ENCODE measurements at places on chromosomes 16 and 17.

DNA sequence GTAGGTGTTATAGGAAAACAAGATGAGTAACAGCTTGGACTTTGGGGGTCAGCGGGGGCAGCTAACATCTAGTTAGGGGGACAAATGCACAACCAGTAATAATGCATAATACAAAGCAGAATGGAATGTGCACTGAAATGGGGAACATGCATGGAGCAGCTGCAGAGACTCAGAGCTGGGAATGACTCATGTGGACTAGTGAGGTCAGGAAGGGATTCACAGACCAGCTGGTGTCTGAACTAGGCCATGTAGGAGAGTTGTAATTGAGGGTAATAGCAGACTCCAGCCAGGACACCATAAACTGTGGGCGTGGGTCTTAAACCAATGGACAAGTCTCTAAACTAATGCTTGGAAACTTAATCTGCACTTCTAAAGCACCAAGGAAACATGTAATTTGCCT is 176.8 kb upstream of the ASIC2 start:
- no peak for DNase-seq

- DNase-seq: no peak
Observed at GRCh38 chr17:58533616-58534188, 19.3 kb upstream of the MTMR4 start.

- no peak for DNase-seq
Observed at GRCh38 chr17:10776381-10776780, 27.5 kb downstream of the TMEM238L start.

DNA sequence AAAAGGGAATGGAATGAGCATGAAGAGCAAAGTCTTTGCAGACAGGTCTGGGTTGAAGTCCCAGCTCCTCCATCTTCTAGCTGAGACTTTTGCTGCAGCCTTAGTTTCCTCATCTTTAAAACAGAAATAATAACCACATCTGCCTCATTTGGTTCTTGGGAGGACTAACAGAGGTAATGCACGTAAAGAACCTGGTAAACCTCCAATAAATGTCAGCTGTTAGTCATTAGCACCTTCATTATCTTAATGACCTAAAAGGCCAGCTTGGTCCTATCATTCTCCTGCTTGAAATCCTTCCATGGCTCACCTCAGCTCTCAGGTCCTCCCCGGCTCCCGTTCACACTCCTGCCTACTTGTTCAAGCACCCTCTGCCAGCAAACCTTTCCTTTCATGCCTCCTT is 51.8 kb downstream of the SKAP1 start:
- DNase-seq: no peak

- no peak for DNase-seq
Observed at GRCh38 chr16:13940397-13940933, 20.5 kb downstream of the ERCC4 start.

- no peak for DNase-seq
Observed at GRCh38 chr16:72444696-72445095, 272.7 kb upstream of the PMFBP1 start.

DNA sequence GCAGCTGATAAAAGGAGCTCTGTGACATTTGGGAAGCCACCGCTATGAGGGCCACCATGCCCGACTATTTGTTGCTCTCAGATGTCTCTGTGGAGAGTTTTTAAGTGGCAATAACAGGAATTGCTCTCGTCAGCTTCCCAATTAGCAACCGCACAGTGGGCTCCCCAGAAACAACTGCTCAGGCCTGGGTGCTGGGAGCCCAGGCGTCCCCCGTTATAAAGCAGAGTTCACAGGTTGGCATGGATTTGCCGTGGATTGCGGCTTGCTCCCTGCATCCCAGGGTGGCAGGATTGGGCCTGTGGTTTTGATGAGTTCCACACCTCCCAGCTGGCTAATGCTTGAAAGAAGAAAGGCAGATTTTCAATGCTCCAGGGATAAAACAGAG is 289.9 kb downstream of the CPPED1 start:
- no peak for DNase-seq

- peak; percentile 98 for DNase-seq
Observed at GRCh38 chr17:78925234-78925633, at the start of gene TIMP2. TIMP2 (minus strand) TSS chr17:78925387; CDS start chr17:78925088, 299 bp downstream.

DNA sequence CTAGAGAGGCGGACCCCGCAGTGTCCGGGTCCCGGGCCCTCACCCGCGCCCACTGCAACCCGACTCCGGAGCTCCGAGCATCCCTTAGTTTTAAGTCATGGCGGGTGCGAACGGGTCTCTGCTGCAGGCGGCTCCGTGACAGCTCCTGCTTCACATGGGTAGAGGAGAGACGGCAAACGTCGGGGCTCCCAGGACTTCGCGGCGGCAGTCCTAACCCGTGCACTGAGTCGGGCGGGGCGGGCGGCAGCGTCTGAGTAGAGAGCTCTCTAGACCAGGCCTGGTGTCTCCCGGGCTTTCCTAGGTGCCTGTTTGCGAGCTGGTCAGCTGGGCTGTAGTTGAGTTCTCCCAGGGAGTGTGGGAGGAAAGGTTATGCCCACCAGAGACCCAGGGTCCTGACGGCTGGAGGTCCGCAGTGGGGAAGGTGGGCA is 345 bp downstream of the TSC2 start:
- DNase-seq: no peak

- DNase-seq: no peak
Observed at GRCh38 chr16:24022797-24023196, 187.0 kb downstream of the PRKCB start.

GRCh38 chr17:13266606-13267005 is 248.8 kb upstream of the ELAC2 start:
- DNase-seq: no peak

- no peak for DNase-seq
Observed at GRCh38 chr16:65418435-65418834, 296.6 kb upstream of the CDH11 start.
